ENCODE measurements at places on chromosomes 6 and 20. TPM values are rescaled to one million over a fixed set of nuclear protein-coding genes. Genes with fewer than 3 reads are reported as not detected.

DNA sequence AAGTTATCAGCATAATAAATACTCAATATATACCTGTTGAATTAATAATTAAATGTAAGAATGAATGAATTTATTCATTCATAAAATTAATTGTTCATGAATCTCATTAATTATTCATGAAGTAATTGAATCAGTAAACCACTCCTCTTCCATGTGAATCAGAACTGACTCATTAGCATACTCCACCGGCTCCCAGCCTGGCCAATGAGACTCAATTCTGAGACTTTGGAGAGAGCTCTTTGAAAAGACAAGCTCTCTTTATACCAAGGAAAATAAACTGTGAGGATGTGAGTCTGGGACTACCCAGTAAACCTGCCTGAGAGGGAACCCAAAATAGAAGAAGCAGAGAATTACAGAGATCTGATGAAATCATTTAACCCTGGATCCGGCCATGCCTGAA lies 8.4 kb upstream of the SLC2A10 start:
- no peak for DNase-seq

DNA sequence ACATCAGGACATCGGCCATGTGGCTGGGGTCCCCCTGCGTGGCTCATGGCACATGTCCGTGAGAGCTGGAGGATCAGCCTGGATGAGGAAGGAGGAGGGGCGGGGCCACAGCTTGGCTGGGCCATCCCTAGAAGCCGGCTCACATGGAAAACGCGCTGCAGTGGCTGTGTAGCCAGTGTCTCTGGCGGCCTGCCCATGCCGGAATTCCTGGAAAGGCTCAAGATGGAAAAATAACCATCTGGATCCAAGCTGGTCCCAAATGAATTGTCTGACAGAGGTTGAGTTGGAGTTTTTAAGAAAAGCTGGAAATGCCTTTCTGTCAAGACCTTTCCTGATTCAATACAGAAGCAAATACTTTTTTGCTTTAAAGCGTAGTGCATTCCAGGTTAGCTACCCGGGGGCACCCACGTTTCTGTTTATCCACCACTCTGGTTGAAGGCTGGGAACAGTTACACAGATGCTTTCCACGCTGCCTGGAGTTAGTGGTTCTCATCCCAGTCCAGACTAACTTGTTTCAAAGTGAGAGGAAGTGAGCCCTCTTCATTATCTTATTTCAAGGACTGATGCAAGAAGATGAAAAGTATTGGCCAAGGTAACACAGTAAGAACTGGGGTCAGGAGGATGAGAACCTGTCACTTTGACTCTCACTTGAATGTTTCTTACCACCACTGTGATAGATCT lies 99.0 kb downstream of the GMPR start:
- DNase-seq: peak; percentile 93

DNA sequence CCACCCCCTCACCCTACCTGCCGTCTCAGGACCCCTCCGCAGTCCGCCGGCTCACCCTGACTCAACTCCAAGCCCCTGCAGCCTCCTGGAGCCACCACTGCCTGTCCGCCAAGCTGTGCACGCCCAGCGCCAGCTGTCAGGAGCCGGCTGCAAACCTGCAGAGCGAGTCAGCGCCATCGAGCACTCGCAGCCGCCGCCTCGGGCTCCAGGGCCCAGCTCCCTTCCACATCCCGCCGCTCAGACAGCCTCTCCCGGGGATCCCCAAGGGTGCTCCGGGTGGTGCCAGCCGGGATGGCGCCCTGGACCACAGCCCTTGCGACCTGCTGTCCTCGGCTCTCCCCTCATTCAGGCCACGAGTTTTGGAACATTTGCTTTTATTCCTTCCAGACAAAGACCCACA lies 4.3 kb downstream of the TNNC2 start:
- peak; percentile 47 for DNase-seq

DNA sequence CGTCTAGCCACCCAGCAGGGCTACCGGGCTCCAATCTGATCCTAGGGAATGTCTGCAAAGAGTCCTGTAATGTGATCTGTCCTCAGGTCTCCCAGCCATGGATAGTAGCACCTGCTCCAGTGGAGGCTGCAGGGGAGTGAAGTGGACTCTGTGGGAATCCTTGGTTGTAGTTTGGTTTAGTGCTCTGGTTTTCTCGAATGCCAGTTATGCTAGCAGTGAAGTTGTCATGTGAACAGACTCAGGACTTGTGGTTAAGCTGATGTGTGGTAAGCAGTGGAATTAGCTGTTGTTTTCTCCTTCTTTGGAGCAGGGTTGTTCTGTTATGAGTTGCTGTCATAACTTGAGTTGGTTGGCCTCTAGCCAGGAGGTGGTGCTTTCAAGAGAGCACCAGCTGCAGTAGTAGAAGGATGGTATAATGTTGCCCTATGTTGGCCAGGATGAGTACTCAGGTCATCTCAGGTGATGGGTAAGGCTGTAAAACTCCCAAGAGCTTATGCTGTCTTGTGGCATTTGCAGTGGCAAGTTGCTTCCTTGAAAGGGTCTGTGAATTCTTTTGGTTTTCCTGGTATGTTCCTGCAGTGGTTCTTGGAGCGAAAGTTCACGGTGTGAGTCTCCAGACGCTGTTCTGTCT lies 390.2 kb downstream of the UTRN start:
- peak; percentile 52 for DNase-seq

DNA sequence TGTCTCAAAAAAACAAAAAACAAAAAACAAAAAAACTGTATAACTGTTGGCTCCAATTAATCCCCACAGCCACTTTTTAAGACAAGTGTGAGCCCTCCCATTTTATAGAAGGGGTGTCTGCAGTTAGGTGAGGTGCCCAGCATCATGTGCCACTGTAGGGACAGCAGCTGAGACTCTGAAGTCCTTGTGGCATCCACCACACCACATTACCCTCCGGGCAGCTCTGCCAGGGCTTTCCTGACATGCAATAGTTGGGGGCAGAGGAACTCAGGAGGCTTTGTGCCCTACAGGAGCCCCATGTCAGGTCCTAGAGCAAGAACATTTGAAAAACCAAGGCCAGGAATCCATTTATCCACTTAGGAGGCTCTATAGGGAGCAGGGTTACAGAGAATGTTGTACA lies 17.3 kb downstream of the PKIG start:
- no peak for DNase-seq

- peak; percentile 41 for DNase-seq
Measured at GRCh38 chr20:10987651-10988383, 314.0 kb upstream of the JAG1 start.

- DNase-seq: peak; percentile 57
Measured at GRCh38 chr6:43773050-43773979, 3.3 kb downstream of the VEGFA start.

ARID1B gene
- 22.8 TPM for total RNA-seq

PSORS1C2 gene
- total RNA-seq: not detected

NOTCH4 gene
- total RNA-seq: 2.2 TPM

GRCh38 chr6:166258854-166259276 lies 49.3 kb downstream of the PRR18 start:
- DNase-seq: no peak

OXT gene
- total RNA-seq: not detected

DNA sequence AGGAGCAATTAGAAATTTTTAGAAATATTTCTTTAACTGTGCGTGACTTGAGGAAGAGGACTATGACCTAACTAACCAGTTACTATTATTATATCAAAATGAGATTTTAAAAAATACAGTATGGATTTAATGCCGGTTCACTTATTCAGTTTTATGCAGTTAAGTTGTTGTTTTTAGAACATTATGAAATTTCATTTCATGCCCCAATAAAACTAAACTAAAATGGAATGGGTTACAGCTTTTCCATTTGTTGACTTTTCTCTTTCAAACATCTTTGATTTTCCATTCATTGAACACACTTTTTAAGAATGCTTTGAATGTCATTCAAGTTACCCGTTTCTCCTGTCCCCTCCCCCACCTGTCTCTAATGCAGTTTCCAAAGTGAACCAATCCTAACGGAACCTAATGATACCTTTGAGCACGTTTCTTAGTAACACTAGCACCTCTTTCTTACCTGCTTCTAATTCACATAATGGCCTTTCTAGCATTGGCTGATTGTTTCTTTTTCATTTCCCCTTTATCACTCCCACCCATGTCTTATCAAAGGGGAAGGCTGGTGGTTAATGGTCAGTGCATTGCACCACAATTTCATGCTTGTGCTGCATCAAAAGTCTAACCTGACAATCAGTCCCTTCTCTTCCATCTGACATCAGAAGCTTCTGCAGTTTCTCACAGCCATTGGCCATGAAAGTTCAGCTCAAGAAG lies 262.2 kb upstream of the TAB2 start:
- DNase-seq: no peak

DNA sequence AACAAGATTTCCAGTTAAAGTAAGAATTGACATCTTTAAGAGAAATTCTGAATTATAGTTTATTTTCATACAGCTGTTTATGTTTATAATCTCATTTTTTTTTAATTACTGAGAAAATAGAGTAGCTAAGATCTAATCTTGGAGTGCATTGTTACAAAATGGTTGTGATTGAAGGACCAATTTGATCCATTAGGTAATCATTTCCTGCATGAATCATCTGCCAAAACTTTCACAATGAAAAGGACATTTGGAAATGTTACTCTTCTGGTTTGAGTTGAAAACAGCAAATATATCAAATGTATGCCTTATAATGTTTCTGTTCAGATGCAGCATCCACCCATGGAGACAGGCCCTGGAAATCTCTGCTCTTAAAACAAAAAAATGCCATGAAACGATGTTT lies 19.0 kb downstream of the TUBB2A start:
- DNase-seq: no peak

- DNase-seq: no peak
Measured at GRCh38 chr6:153059311-153059710, 56.8 kb upstream of the MTRF1L start.

- DNase-seq: no peak
Measured at GRCh38 chr6:2875359-2876191, 27.5 kb downstream of the SERPINB9 start.

DNA sequence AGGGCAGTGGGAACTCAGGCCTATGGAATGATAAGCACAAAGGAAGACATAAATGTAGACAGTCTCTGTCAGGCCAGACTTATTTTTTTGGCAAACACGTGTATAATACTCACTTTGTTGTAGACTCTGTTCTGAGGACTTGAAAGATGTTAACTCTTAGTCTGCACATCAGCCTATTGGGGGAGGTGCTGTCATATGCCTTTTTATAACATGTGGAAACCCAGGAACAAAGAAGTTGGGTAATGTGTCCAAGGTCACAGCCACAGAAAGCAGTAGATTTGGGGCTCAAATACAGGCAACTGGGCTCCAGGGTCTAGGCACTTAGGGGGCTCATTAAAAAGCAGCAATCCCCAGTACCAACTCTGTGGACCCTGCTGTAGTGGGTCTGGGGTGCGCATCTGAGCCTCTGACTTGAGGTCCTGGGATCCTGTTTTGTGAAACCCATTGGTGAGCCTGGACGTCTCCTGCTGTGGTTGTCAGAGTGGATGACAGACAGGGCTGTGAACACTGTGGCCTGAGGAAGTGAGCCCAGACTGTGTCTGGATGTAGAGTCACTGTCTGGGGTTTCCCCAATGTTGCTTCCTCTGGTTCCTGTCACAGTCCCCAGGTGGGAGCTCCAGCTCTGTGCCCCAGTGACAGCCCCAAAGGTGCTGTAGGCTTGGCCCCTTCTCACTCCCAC lies 50.0 kb downstream of the CDH26 start:
- no peak for DNase-seq

CCN6 gene
- not detected for total RNA-seq

DNA sequence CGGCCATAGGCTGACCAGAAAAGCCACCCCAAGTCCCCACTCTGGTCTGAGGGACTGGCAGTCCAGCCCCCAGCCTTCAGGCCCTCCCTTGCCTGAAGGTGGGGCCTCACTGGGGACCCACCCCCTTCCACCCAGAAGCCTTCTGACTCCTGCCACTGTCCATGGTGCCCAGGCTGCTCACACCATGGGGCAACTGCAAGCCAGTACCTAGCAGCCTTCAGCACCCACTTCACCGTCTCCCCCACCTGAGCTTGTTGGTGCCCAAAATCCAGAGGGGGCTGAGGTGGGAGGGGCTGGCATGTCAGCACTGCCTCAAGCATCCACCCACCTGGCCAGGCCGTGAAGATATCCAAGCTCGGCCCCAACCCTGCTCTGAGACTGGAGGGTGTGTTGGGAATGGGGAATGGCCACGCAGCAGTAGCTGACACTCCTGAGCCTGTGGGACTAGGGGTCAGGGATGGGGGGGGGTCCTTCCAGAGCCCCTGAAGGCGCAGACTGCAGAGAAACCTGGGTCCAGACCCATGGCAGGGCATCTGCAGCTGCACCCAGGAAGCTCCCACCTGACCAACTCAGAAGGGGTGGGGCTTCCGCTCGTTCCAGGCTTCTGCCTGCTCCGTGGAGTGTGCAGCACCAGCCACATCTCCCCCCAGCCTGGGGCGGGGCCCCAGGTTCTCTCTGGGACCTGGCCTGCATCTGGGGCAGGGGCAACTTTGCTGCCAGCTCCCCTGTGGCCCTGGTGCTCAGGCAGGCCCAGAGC lies 942.1 kb upstream of the EPHA7 start:
- no peak for DNase-seq

DNA sequence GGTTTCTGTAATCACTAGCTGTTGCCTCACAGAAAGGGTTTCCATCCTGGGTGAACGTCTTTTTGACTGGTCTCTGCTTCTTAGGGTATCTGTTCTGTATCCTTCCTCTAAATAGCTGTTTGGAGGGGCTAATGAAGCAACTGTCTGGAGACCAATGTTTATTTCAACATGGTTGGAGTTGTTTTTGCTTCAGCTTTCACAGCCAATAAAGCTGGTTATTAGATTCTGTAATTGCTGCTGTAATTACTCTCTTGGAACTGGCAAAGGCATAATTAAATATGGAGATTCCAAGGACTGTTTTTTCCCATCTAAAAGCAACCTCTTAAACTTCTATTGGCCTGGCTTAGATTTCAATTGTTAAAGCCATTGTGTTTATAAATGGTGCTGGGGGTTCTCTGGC lies 31.9 kb downstream of the CHMP4B start:
- no peak for DNase-seq

- no peak for DNase-seq
Measured at GRCh38 chr20:35421322-35421721, 9.5 kb upstream of the UQCC1 start.

- DNase-seq: peak; percentile 52
Measured at GRCh38 chr20:25294459-25295385, 46.8 kb downstream of the PYGB start.

DNA sequence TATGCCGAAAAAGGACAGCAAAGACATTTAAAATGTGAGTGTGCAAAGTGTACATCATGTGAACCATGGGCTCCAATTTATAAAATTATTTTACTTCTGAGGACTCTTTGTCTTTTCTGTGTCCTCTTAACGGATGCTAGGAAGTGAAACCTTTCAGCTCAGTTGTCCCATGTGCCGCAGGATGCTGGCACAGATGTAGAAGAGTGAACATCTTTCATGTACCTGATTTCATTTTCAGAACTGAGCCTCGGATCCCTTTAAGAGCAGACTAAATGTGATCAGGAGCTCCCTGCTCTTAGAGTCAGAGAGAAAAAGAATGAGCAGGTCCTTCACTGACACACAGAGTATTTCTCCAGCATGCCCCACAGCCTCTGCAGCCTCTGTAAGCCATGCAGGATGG lies 27.6 kb upstream of the FUCA2 start:
- DNase-seq: no peak

Data from IMR-90 (cell line).